ENCODE measurements at places on chromosomes 2 and 18. TPM values are rescaled to one million over a fixed set of nuclear protein-coding genes. Genes with fewer than 3 reads are reported as not detected.

GRCh38 chr2:7375901-7376300 lies 458.7 kb downstream of the RNF144A start:
- H3K4me3 ChIP-seq = no peak overlapping the region
- no peaks in the 10 kb centered on the region for H3K36me3 ChIP-seq
- no peaks in the 10 kb centered on the region for H3K4me1 ChIP-seq
- H3K27me3 ChIP-seq = no peaks in the 10 kb centered on the region
- DNase-seq = no peak
- no peak overlapping the region for H3K27ac ChIP-seq

GRCh38 chr2:105645031-105645937 lies 99.4 kb upstream of the NCK2 start:
- no peaks in the 10 kb centered on the region for H3K27me3 ChIP-seq
- no peak for DNase-seq
- no peak overlapping the region for H3K27ac ChIP-seq
- no peak overlapping the region for H3K4me3 ChIP-seq

DNA sequence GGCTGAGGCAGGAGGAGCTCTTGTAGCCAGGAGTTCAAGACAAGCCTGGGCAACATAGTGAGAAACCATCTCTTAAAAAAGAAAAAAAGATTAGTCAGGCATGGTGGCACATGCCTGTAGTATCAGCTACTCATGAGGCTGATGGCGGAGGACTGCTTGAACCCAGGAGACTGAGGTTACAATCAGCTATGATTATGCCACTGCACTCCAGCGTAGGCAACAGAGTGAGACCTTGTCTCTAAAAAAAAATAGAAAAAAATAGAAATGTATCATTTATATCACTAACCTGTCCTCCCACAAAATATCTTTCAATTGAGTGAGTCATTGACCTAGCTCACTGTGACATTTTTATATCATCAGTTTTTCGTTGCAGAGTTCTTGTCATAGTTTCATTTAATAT lies 152.5 kb downstream of the DTNA start:
- H3K27ac ChIP-seq = no peak overlapping the region
- DNase-seq = no peak
- no peaks in the 10 kb centered on the region for H3K4me1 ChIP-seq
- H3K4me3 ChIP-seq = no peak overlapping the region
- no peaks in the 10 kb centered on the region for H3K36me3 ChIP-seq

DNA sequence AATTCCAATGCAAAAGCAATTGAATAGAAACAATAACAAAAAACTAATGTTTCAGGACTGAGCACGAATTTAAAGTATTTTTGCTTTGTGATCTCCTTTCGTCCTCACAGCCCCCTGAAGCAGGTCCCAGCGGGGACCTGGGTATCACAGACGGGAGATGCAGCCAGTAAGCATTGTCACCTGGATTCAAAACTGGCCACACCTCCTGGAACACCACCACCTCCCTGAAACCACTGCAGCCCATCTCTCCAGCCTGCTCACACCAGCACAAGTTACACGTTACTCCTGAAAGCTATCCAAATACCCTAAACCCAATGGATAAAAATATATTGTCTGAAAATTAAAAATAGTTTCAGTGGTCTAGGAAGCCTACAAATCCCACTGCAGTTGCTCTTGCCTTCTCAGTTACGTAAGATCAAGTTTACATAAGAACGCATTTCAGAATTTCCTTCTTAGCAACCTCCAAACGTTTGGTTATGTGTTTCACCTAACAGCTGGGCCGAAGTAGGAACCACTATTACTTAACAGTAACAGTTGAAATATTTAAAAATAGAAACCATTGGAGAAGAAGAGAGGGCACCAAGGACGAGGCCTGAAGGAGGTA lies 178.0 kb downstream of the HDAC4 start:
- no peaks in the 10 kb centered on the region for H3K4me1 ChIP-seq
- H3K36me3 ChIP-seq = no peaks in the 10 kb centered on the region
- H3K27ac ChIP-seq = no peak overlapping the region
- H3K27me3 ChIP-seq = no peaks in the 10 kb centered on the region
- no peak for DNase-seq

- H3K27ac ChIP-seq = no peak overlapping the region
- H3K4me3 ChIP-seq = no peak overlapping the region
- DNase-seq = no peak
- H3K36me3 ChIP-seq = no peaks in the 10 kb centered on the region
- H3K27me3 ChIP-seq = no peaks in the 10 kb centered on the region
Observed at GRCh38 chr18:73766910-73767515, 380.6 kb downstream of the FBXO15 start.

DNA sequence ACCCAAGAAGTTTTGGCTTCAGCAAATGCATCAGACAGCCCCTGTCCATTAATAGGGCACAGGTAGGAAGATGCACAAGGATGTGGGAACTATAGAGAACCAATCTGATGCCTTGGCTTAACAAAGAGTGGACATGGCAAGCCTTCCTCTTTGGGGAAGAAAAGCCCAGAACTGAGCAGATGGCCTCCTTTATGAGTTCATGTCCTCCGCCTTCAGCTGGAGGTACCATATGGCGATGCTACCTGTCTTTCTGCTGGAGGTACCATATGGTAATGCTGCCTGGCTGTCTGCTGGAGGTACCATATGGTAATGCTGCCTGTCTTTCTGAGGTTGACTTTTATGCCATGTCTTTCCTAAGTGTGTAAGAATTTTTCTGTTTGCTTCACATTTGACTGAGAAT lies 6.0 kb downstream of the RETREG2 start:
- H3K4me1 ChIP-seq = peaks cover 4% of the 10 kb centered on the region
- no peak overlapping the region for H3K27ac ChIP-seq
- no peak for DNase-seq
- H3K4me3 ChIP-seq = no peak overlapping the region
- peaks cover 15% of the 10 kb centered on the region for H3K36me3 ChIP-seq

DNA sequence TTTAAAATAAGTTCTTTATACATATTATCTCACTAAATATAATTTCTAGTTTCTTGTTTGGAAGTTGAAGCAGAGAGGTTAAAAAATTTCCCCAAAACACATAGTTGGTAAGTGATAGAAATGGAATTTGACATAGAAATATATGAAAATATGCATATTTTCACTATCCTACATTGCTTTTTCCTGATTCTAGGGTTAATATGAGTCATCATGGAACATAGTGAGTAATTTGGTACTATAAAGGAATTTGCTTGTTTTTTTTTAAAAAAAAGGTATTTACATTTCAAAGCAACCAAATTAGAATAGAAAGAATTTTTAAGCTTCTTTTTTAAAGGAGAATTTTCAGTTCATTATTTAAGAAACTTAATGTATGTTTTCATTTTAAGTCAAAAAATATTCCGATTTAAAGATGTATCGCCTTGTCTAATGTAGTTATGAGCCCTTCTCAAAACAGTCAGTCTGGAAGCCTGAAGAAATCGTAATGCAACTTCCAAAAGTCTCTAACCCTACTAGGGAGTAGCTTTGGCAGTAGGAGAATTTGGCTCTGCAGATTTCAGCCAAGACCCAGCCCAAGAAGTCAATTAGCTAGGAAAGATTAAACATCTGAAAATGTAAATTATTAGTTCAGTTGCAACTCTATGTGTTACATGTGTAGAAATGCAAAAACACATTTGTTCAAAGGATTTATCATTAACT lies 147.3 kb downstream of the RDH14 start:
- peaks cover 24% of the 10 kb centered on the region for H3K4me1 ChIP-seq
- no peaks in the 10 kb centered on the region for H3K36me3 ChIP-seq
- H3K27ac ChIP-seq = peak overlapping the region; percentile 86

DNA sequence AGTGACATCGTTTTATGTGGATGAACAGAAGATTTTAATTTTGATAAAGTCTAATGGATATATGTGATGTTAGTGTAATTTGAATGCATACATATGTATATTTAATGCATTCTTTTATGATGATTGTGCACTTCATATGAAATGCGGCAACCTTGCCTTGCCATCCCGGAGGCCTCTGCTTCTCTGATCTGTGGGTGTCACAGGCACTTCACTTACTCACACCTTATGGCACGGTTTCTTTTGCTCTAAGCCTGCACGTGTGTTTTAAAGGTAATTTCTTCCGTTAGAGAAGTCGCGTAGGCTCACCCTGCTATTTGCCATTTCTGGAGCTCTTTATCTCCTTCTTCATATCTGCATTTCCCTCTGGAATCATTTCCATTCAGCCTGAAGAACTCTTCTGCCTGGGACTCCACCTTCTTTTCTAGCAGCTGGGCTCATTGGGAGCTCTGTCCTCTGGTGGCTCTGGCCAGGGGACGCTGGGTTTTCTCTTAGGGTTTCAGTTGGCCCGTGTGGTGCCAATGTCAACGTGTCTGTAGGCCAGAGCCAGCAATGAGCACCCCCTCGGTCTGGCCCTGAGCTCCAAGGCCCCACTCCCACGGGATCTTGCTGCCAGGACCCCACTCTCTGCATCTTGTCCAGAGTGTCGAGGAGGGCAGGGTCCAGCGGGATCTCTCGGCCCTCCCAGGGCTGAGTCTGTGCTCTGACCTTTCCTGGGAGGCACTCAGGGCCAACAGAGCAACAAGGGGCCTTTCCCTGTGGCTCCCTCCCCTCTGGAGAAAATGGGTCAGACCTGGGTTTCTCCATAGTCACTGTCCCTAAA lies 97.3 kb downstream of the RTP5 start:
- H3K27ac ChIP-seq = no peak overlapping the region
- no peaks in the 10 kb centered on the region for H3K27me3 ChIP-seq
- no peaks in the 10 kb centered on the region for H3K36me3 ChIP-seq
- no peak overlapping the region for H3K4me3 ChIP-seq

DNA sequence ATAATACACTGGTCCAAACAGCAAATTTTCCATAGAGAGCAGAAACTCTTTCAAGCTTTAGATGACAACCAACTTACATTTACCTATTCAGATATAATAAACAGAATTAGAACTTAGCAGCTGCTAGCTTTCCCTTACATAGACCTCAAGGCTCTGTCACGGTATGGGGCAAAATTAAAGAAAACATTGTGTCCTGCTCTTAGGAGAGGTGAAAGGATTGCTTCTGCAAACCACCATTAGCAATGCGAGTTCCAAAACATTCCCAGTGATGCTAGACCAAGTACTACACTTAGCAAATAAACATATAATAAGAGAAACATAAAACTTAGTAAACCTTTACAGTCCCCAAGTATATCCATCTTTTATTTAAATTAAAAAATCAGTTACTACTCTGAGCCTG lies 183.3 kb downstream of the CAMKMT start:
- peaks cover 18% of the 10 kb centered on the region for H3K4me1 ChIP-seq
- H3K4me3 ChIP-seq = no peak overlapping the region
- no peak overlapping the region for H3K27ac ChIP-seq
- no peaks in the 10 kb centered on the region for H3K27me3 ChIP-seq
- DNase-seq = no peak
- H3K36me3 ChIP-seq = no peaks in the 10 kb centered on the region

DNA sequence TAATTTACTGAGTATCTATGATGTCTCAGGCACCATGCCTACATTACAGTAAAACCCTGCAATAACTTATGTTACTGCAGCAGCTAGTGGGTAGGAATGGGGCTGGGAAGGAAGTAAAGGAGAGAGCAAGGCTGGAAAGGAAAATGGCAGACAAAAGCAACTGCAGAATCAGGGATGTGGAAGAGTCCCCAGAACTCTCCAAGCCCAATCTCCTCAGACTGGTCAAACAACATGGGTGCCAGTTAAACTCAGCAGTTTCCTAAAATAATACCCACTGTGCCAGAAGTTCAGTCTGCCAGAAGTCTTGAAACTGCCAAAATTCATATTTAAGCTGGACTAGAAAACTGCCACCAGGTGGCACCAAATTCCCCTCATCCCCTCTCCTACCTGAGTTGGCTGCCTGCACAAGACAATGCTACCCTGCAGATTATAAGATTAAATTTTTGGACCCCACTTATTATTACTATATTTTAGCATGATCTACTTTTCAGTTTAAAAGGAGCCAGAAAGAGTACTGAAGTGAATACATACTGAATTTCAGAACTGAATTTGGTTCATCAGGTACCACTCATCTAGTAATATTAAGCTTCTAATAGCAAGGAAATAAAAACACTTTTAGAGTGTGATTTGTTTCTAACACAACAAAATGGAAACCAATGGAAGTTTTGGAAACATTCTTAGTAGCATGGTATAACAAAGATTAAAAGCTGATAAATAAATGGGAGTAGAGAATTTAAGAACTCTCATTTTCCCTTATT lies 86.8 kb upstream of the DNER start:
- H3K4me1 ChIP-seq = no peaks in the 10 kb centered on the region
- H3K27ac ChIP-seq = no peak overlapping the region
- no peaks in the 10 kb centered on the region for H3K27me3 ChIP-seq

KIAA2012 gene
- total RNA-seq = not detected

ZNF804A gene
- not detected for total RNA-seq

DNA sequence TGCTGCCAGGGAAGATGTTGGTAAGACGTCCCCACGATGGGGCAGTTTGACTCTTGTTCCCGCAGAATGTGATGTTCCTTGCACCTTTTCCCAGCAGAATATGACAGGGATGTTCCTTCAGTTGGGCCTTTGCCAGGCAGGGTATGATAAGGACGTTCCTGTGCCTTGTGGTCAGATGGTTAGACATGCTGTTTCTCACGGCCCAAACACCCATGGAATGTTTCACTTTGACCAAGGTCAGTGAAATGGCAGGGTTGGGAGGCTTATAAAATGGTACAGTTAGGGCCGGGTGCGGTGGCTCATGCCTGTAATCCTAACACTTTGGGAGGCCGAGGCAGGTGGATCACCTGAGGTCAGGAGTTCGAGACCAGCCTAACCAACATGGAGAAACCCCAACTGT lies 40.3 kb upstream of the YPEL5 start:
- H3K4me1 ChIP-seq = no peaks in the 10 kb centered on the region
- H3K4me3 ChIP-seq = no peak overlapping the region
- no peaks in the 10 kb centered on the region for H3K36me3 ChIP-seq
- no peaks in the 10 kb centered on the region for H3K27me3 ChIP-seq
- H3K27ac ChIP-seq = no peak overlapping the region
- no peak for DNase-seq

KCNJ3 gene
- total RNA-seq = not detected

Measured in endothelial cell of umbilical vein (primary cell).